ENCODE measurements at places on chromosomes 7 and 10. TPM values are rescaled to one million over a fixed set of nuclear protein-coding genes. Genes with fewer than 3 reads are reported as not detected.

The PTF1A gene
- 0.48 TPM for total RNA-seq

The PURB gene
- 7.7 TPM for total RNA-seq

- DNase-seq: no peak
Observed at GRCh38 chr10:121999301-121999700, 10.3 kb downstream of the TACC2 start.

- peak; percentile 7 for DNase-seq
Observed at GRCh38 chr7:118080947-118081346, 103.0 kb upstream of the LSM8 start.

- no peak for DNase-seq
Observed at GRCh38 chr10:79932307-79932706, 16.6 kb downstream of the SFTPD start.

The NFKB2 gene
- 25.3 TPM for total RNA-seq

GRCh38 chr10:119775529-119775928, 49.7 kb downstream of the INPP5F start:
- no peak for DNase-seq

GRCh38 chr10:48651293-48651692, 33.4 kb upstream of the WDFY4 start:
- no peak for DNase-seq

- DNase-seq: no peak
Observed at GRCh38 chr7:127123220-127123619, 129.5 kb downstream of the GRM8 start.

- no peak for DNase-seq
Observed at GRCh38 chr7:80729591-80730320, 91.3 kb downstream of the CD36 start.

DNA sequence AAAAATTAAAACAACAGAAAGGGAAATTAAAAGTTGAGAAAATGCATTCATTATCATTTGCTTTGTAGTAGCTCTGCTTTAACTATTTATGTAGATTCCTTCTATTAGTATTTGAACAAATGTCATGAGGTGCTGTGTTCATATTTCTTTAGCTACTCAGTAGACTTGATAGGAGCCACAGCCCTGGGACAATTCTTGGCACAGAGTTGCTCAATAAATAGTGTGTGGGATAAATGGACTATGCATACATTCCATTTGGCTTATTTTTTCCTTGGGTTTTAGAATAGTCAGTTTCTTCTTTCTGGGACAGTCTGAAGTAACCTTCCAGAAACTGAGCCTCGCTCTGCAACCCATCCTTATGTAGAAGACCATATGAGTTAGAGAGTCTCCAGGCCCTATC, 13.4 kb downstream of the RPP30 start:
- DNase-seq: no peak

- no peak for DNase-seq
Observed at GRCh38 chr10:22761569-22762220, 47.3 kb upstream of the PIP4K2A start.

- DNase-seq: no peak
Observed at GRCh38 chr7:7897949-7898515, 70.6 kb upstream of the GLCCI1 start.

All from H7 (cell line).